ENCODE measurements at places on chromosomes 13 and 19.

DNA sequence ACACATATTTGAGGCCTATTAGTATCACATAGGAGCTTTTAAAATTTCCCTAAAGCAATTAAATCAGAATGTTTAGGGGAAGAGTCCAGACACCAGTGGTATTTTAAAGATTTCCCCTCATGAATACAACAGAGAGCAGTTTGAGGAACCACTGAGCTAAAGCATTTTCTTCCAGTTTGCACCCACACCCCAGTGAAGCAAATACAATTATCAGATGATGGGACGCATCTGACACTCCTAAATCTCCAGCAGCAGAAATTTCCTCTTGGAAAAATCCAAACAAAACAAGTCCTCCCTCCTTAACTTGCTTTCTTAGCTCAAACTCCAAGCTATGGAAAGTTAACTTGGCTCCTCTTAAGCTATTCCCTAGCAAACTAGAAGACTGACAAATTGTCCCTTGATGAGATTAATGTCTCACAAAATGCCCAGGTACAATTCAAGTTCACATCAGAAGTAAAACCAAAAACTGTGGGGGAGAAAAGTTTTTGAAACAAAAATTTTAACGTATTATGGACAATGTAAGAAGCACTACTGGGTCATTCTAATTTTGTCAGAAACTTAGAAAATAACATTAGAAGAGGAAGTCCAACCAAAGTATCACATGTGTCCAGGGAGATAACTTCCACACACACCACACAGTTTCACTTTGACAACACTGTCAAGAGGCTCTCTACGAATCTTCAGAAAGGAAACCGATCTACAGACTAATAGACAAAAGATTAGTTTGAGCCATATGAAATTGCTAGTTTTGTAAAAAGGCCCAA is 74.1 kb downstream of the ABCC4 start:
- no peak for DNase-seq

GRCh38 chr19:23774524-23774971 is 15.9 kb upstream of the ZNF681 start:
- DNase-seq: no peak

DNA sequence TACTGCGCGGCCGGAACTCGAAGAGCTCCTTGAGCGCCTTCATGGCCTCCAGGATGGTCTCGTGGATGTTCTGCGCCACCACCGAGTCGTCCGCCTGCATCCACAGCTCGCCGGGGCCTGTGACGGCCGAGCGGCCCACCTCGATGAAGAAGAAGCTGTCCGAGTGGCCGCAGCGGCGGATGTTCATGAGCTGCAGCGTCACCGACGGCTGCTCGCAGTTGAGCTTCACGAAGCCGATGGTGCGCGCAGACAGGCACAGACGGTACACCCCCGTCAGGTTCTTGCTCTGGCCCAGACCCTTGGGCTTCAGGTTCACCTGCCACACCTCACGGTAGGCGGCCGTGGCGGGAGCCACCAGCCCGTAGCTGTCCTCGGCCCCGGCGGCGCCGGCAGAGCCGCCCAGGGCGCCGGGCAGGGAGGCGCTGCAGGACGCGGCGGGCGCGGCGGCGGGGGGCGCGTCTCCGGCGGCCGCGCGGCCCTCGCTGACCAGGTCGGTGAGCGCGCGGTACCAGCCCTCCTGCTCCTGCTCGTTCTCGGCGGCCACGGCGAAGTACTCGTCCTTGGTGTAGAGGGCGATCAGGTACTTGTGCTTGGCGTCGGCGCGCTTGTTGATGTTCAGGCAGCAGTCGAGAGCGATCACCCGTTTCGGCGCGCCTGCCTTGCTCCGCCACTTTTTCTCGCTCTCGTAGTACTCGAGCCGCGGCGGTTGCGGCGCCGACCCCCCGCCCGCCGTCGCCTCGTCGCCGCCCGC is 1.1 kb downstream of the IRS2 start:
- no peak for DNase-seq

GRCh38 chr13:78015782-78016181 is 97.2 kb upstream of the EDNRB start:
- no peak for DNase-seq

GRCh38 chr19:33508941-33509614 is 12.5 kb downstream of the PEPD start:
- no peak for DNase-seq

- no peak for DNase-seq
These were observed 7.7 kb downstream of the PNMA8B start for GRCh38 chr19:46487802-46488445.
